ENCODE measurements at places on chromosomes 2 and 18. TPM values are rescaled to one million over a fixed set of nuclear protein-coding genes. Genes with fewer than 3 reads are reported as not detected.

Gene TNFRSF11A
- 2.3 TPM for total RNA-seq

Gene CCL20
- total RNA-seq, result 0.65 TPM

Gene DNAJC5G
- not detected for total RNA-seq

Gene SH3RF3
- total RNA-seq, result 6.1 TPM

Gene CD8B2
- total RNA-seq, result not detected

Gene MPP4
- total RNA-seq, result 4.0 TPM

Data from epithelial cell of umbilical artery (primary cell).